Parietal lobe (tissue), 2 donors: ENCODE measurements at places on chromosomes 1 and 21. TPM values are rescaled to one million over a fixed set of nuclear protein-coding genes. Genes with fewer than 3 reads are reported as not detected.

The SLC30A2 gene
- total RNA-seq, result not detected

The CNKSR1 gene
- total RNA-seq, result 7.2 TPM

The ADORA1 gene
- total RNA-seq, result 21.9 TPM

The KCNT2 gene
- 49.8 TPM for total RNA-seq

The CFHR4 gene
- total RNA-seq, result 0.94 TPM

The EDN2 gene
- not detected for total RNA-seq

The ANGPTL3 gene
- total RNA-seq, result not detected

The TMEM52 gene
- total RNA-seq, result 1.3 TPM

The BRINP3 gene
- total RNA-seq, result 33.2 TPM

The CELA3A gene
- not detected for total RNA-seq

The LYSMD1 gene
- 17.2 TPM for total RNA-seq

The CD52 gene
- not detected for total RNA-seq

The CD5L gene
- not detected for total RNA-seq

The EFNA1 gene
- 5.6 TPM for total RNA-seq

The KCND3 gene
- 17.5 TPM for total RNA-seq

The LCE3D gene
- not detected for total RNA-seq

The FCER1A gene
- total RNA-seq, result not detected

The UBR4 gene
- total RNA-seq, result 230 TPM

The URB1 gene
- 22.8 TPM for total RNA-seq

The ZNF683 gene
- not detected for total RNA-seq

The ADAMTSL4 gene
- 0.31 TPM for total RNA-seq

The LENEP gene
- total RNA-seq, result 2.5 TPM

The RWDD3 gene
- total RNA-seq, result 17.8 TPM

The TRIM63 gene
- not detected for total RNA-seq

The STPG1 gene
- total RNA-seq, result 5.3 TPM

The C1orf94 gene
- total RNA-seq, result 1.3 TPM

The MECR gene
- 27.2 TPM for total RNA-seq

The OLIG2 gene
- 18.2 TPM for total RNA-seq

The DNTTIP2 gene
- 32.2 TPM for total RNA-seq
